Esophagus squamous epithelium (tissue), 5 donors: ENCODE measurements at places on chromosomes 12 and 14.

DNA sequence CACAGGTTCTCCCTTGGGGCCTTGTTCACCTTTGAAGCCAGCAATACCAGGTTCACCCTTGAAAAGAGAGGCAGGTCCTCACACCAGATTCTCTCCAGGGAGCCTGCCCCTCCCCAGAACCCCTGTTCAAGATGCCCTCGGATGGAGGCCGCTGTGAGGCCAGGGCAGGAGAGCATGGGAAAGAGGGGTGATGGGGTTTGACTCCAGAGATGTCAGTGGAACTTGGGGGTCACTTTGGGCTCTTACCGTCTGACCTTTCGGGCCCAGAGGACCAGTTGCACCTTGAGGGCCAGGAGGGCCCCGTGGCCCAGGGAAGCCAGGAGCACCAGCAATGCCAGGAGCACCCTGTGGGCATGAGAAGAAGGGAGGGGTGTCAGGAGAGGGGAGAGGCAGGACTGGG, 17.4 kb downstream of the COL2A1 start:
- DNase-seq, result no peak

GRCh38 chr14:70982200-70982599, 74.9 kb downstream of the PCNX1 start:
- DNase-seq, result no peak

DNA sequence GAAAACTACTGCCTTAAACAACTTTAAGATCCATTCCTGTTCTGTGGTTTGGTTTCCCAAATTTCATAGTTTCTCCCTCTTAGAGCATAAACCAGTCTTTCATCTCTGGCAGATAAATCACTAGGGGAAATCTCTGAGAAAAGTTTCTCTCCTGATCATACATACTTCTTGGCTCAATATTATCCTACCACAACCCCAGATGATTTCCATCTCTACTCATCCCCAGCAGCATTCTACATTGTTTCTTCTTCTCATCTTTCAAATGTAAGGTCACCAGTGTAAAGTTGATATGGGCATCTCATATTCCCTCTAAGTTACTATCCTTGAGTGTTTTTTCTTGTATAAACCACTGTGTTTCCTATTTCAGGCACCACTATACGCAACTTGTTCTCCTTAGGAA, 45.9 kb upstream of the PLEKHG7 start:
- DNase-seq, result no peak

- DNase-seq, result no peak
Observed at GRCh38 chr14:100332797-100333196, 9.7 kb downstream of the SLC25A47 start.

- no peak for DNase-seq
Observed at GRCh38 chr12:104352106-104352713, 48.7 kb downstream of the EID3 start.

DNA sequence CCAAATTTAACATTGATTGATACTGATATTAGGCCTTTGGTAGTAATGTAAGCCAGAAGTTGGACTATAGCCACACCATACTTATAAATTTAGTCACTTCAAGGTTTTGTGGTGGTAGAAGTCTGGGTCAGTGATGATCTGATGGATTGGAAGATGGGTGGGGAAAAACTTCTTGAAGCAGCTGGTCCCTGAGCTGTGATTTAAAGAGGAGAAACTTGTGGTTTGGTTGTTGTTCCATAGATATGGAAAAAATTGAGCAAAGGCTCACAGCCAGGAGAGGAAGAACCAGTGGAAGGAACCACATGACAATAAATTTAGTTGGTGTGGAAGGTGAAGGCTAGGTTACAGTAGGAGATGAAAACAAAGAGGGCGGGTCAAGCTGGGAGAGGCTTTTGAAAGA, 26.1 kb downstream of the PTHLH start:
- no peak for DNase-seq

- DNase-seq, result no peak
Observed at GRCh38 chr12:57146961-57147944, at the start of gene LRP1-AS. TSS of gene LRP1-AS (minus strand) at chr12:57147619.

DNA sequence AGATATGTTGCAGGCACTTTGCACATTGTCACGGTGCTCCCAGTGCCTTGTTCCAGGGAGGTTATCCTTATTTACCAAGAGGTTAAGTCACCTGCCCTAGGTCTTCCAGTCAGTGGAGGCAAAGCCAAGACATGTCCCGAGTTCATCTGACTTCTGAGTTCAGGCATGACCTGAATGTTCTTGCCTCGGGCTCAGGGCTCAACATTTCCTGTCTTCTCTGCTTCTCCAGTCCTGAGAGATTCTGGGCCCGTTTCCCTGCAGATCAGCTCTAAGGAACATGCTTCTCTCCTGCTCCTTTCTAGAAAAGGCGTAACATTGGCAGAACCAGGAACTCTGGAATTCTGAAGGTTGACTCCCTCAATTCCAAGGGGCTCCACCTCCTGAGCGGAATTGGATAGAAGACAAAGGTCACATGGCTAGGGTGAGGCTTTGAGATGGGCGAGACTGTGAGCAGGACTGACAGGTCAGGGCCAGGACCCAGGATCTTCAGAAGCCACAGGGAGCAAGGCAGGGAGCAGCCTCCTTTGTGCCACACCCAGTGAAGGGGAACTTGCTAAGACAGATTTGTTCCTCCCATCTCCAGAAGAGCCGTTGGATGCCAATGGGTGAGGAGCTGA, 19.9 kb downstream of the BDKRB2 start:
- no peak for DNase-seq

- no peak for DNase-seq
Observed at GRCh38 chr14:75040507-75040906, 10.8 kb downstream of the MLH3 start.

DNA sequence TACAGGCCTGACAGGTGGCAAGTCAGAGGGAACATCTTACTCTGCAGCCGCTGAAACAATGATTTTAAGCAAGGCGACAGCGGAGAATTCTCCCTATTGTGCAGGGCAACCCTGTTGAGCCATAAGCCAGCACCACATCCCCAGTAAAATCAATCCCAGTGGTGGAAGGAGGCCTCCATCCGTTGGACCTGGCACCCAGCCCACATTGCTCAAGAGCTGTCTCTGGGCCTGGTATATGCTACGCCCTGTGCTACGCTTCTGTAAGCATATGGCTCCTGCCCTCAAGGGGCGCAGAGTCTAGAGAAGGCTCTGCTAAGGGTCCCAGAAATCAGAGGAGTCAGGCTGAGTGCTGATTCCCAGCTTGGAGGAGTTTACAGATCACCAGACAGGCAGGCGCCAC, 265.5 kb downstream of the CACNA1C start:
- DNase-seq, result no peak

GRCh38 chr14:34036319-34036766, 85.5 kb upstream of the EGLN3 start:
- no peak for DNase-seq

GRCh38 chr12:114703060-114703493, 19.1 kb upstream of the TBX3 start:
- no peak for DNase-seq

DNA sequence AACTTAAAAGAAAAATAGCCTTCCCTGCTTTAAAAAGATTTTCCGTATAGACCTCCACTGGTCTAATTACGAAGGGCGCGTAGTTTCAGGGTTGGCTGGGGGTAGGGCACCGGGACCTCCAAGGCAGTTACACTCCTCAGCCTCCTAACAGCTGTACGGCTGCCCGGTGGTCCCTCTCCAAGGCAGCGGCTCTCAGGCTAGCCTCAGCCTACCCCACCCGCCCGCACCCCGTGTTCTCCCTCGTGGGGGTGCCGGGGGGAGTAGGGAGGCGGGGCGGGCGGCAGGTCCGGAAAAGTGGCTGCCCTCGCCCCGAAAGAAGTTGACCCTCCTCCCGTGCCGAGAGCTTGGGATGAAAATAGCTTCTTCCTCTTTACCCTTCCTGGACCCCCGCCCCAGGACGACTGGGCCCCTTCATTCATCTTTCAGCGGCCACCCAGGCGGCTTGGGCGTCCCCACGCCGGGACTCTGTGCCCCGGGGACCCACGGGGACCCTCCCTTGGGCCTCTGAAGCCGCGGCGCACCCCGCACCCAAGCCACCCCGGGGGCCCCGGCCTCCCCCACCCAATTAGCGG, 991 bp upstream of the RCOR1 start:
- DNase-seq, result no peak

- DNase-seq, result no peak
Observed at GRCh38 chr12:81094718-81095360, 17.0 kb downstream of the ACSS3 start.

GRCh38 chr12:117047810-117048584, 51.2 kb downstream of the TESC start:
- no peak for DNase-seq

GRCh38 chr14:68694516-68695235, 98.2 kb downstream of the ZFP36L1 start:
- DNase-seq, result no peak

GRCh38 chr14:22225516-22226140, 363.4 kb downstream of the DAD1 start:
- DNase-seq, result no peak

- DNase-seq, result no peak
Observed at GRCh38 chr14:64681796-64682710, 22.2 kb upstream of the PLEKHG3 start.

DNA sequence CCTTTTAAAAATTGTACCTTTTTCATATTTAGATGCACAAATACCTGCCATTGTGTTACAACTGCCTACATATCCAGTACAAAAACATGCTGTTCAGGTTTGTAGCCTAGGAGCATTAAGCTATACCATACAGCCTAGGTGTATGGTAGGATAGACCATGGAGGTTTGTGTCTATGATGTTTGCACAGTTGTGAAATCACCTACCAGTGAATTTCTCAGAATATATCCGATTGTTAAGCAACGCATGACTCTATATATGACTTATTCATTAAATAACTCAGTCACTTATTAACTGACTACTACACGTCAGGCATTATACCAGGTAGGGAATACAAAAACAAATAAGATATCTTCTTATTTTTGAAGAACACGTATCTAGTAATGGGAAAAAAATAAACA, 26.2 kb upstream of the ETNK1 start:
- no peak for DNase-seq

DNA sequence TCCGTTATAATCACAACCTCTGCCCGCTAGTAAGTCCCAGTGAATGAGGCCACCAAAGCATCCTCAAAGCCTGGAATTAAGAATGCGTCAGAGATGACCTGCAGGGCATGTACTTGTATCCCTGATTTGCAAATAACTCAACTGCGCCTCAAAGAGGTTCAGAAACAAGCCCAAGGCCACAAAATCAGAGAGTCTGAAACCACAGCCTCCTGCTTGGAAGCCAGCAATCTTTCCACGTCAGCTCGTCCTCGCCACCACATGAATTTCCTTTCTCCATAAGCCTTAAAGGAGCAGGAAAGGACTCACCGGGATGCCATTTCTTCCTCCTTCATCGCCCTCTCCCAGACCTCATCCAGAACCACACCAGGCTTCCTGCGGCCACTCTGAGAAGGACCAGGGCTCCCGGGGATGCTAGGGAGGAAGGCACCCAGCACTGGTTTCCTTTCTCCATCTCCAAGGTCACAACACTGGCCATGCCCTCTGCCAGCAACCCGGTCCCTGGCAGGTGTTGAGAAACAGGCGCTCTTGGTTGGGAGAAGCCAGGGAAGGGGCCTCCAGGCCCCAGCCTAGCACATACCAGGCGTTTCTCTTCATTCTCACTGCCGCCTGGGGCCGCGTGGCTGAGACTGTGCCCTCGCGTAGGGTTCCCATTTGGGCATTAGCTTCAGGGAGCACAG, 191.2 kb upstream of the DIO3 start:
- DNase-seq, result no peak

- DNase-seq, result no peak
Observed at GRCh38 chr12:16593546-16593945, 12.4 kb downstream of the LMO3 start.

- DNase-seq, result no peak
Observed at GRCh38 chr12:127257366-127257935, 1009.5 kb upstream of the TMEM132C start.
